ENCODE measurements at places on chromosomes 6 and 20.

DNA sequence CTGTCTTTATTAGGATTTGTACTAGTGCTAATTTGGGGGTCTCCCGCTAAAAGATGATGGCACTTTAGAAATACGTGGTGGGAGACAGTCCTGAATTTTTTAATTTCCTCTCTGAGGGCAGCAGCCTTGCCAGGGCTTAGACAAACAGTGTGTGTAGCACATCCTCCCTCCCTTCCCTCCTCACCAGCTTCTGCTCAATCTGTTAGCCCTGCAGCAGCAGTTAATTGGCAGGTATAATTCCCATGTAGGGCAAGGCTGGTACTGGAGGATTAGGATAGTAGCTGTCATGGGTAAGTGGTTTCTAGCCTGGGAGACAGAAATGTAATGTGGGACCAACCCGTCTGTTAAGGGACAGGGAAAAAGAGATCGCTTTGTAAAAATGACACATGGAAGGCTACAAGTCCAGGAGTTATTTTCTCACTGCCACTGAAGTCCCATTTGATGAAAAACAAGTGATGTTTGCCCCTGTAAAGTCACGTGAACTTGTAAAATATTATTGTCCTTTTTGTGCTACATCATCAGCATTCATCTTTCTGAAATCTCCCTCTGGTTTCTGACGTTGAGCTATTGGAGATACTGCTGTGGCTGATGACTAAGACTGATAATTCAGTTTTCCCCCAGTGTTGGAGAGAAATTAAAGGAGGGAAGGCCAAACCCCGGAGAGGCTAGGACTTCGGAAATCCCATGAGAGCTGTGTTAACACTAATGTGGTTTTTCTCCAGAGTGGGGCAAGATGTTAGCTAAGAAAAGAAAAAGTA lies 40.6 kb downstream of the CTNNBL1 start:
- no peak for DNase-seq
- H3K4me3 ChIP-seq, result no peak overlapping the region

DNA sequence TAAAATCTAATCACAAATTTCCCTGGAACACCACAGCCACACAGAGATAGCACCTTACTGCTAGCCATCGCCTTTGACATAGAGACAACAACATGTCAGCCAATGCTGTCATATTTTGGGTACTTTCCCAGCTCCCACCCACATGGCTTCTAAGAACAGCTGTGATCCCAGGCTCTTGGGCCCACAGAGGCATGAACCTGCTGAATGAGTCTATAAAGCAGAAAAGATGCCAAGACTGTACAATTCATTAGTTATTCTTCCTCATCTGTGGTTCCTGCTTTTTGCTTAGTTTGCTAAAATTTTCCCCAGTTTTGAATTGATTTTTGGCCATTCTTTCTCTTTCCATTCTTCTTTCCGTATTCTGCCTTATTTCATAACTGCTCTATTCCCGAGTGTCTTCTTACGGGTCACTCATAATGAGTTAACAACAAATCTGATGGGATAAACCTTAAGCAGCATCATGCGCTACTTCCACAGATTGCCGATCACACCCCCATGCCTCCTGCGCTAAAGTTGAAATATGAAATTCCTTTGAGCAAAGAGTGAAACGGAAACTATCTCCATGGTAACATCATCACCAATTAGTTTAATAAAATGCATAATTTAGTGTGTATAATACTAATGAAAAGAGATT lies 327.3 kb upstream of the HSF2 start:
- H3K4me3 ChIP-seq, result no peak overlapping the region
- no peaks in the 10 kb centered on the region for H3K36me3 ChIP-seq
- no peak overlapping the region for H3K27ac ChIP-seq
- no peaks in the 10 kb centered on the region for H3K4me1 ChIP-seq
- no peaks in the 10 kb centered on the region for H3K27me3 ChIP-seq

DNA sequence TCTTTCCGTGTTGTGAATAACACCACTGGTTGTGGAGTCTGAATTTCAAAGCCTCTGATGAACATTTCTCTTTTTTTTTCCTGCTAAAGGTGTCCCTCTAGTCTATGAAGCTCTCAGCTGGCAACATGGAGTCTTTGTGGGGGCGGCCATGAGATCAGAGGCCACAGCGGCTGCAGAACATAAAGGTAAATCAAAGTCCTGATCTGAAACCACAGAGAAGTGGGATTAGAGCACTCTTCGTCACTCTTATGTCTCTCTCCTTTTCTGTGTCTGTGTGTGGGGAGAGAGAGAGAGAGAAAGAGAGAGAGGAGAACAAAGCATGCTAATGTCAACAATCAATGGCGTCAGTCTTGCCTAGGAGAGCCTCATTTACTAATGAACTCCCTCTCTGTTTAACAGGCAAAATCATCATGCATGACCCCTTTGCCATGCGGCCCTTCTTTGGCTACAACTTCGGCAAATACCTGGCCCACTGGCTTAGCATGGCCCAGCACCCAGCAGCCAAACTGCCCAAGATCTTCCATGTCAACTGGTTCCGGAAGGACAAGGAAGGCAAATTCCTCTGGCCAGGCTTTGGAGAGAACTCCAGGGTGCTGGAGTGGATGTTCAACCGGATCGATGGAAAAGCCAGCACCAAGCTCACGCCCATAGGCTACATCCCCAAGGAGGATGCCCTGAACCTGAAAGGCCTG lies 4.2 kb downstream of the PCK1 start:
- DNase-seq, result no peak
- no peaks in the 10 kb centered on the region for H3K4me1 ChIP-seq
- H3K4me3 ChIP-seq, result no peak overlapping the region
- H3K36me3 ChIP-seq, result no peaks in the 10 kb centered on the region

GRCh38 chr6:8983202-8983688 lies 547.9 kb upstream of the SLC35B3 start:
- peaks cover 6% of the 10 kb centered on the region for H3K27me3 ChIP-seq
- H3K4me1 ChIP-seq, result peaks cover 4% of the 10 kb centered on the region
- no peak overlapping the region for H3K27ac ChIP-seq
- H3K36me3 ChIP-seq, result no peaks in the 10 kb centered on the region

DNA sequence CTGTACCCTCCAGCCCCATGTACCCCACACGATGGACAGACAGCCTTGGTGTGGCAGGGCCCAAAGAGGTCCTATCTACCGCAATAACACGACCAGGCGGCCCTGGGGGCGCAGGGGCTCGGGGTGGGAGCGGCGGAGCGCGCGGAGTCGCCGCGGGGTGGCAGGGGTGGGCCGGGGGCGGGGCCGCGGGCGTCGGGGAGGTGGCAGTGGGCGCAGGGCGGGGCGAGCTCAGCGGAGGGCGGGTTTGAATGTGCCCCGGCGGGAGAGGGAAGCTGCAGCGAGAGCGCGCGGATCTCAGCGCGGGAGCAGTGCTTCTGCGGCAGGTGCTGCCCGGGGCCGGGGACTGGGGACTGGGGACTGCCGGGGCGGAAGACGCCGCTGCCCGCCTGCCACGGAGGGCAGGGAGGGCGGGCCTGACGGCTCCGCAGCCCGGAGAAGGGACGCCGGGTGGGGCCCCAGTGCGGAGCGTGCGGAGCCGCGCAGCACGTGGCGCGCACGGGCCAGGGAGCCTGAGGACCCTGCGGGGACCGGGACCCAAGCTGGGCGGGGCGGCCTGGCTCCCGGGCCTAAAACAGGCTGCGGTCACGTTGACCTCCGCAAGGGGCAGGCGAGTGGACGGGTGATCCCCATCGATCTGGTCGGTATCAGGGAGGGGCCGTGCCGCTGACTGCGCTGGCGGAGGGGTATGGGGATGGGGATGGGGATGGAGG lies at the start of gene SLC29A1:
SLC29A1 (plus strand) TSS at position 277 of the 710 bp plus-strand sequence. CDS start 3,719 bp downstream, outside the sequence.
- H3K27ac ChIP-seq, result peak within 1 kb of the TSS; percentile 77
- peaks cover 2% of the 10 kb centered on the region for H3K27me3 ChIP-seq
- peaks cover 20% of the 10 kb centered on the region for H3K36me3 ChIP-seq
- peaks cover 37% of the 10 kb centered on the region for H3K4me1 ChIP-seq
- DNase-seq, result peak; percentile 79
